ENCODE measurements at places on chromosomes 16 and 17.
A peak's percentile ranks its signal among the peaks of the same experiment; 100 is the strongest.

GRCh38 chr16:29694384-29695195, 15.6 kb downstream of the QPRT start:
- DNase-seq: no peak

- peak; percentile 33 for DNase-seq
Observed at GRCh38 chr16:66619534-66620428, 15.3 kb downstream of the CMTM3 start.

GRCh38 chr17:80649672-80650330, 105.2 kb downstream of the RPTOR start:
- peak; percentile 78 for DNase-seq

DNA sequence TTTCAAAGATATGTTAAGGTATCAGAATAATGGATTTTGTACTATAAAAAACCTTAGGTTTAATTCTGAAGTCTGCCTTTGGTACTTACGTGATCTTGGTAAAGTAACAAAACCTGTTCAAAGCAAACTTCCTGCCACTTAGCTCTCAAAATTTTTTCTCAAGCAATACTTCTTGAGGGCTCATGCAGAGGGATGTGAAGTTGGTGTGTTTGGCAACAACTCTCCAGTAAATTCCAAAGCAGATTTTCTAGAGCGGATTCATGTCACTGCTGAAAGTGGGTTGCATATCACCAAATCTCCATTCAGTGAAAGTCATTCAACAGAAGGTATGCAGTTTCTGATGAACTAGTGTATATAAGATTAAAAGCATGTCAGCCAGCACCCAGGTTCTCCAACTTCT, 856.7 kb downstream of the CDH8 start:
- DNase-seq: no peak

- peak; percentile 98 for DNase-seq
Observed at GRCh38 chr16:67514382-67514828, 14.2 kb upstream of the RIPOR1 start.

DNA sequence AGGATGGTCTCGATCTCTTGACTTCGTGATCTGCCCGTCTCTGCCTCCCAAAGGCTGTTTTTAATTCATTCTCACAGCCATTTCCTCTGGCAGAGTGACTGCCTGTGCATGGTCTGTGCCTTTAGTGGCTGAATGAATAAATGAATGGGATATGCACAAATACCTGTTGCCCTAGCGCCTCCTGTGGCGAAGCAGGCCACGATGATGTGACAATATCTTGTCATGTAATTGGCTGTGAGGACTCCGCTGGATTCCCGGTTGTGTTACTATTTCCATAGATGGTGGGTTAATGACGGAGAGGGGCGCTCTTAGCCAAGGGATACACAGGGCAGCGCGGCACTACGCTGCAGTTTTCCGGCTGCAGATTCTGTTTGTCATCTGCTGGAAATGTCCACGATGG, 26.8 kb upstream of the ENDOV start:
- no peak for DNase-seq

GRCh38 chr16:22250522-22250921, 44.4 kb downstream of the EEF2K start:
- peak; percentile 41 for DNase-seq

DNA sequence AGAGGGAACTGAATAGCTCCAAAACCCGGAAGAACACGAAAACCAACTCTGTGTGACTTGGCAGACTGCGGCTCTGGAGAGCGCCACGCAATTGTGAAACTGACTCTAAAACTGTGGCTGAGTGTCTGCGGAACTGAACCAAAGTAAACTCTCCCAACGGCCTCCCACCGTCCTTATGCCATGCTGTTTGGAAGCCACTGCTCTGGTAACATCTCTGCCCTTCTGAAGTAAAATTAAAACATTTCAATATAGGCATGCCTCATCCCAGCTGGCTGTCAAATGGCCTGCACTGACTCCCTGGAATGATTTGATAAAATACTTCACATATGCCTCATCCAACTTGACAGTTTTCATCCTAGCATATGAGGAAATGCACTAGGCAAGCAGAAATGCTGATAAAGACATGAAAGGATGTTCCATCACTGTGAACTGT, 70.2 kb downstream of the PARN start:
- DNase-seq: no peak

GRCh38 chr16:79931721-79932120, 331.2 kb upstream of the MAF start:
- DNase-seq: no peak

GRCh38 chr16:85662976-85663830, 25.6 kb downstream of the GINS2 start:
- no peak for DNase-seq

DNA sequence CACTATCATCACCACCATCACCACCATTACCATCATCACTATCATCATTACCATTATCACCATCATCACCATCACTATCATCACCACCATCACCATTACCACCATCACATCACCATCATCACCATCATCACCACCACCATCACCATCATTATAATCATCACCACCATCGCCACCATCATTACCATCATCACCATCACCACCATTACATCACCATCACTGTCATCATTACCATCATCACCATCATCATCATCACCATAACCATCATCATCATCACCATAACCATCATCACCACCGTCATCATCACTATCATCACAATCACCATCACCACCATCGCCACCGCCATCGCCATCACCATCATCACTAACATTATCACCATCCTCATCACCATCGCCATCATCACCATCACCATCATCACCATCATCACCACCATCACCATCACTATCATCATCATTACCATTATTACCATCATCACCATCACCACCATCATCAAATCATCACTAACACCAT, 4.9 kb upstream of the JPH3 start:
- DNase-seq: no peak

DNA sequence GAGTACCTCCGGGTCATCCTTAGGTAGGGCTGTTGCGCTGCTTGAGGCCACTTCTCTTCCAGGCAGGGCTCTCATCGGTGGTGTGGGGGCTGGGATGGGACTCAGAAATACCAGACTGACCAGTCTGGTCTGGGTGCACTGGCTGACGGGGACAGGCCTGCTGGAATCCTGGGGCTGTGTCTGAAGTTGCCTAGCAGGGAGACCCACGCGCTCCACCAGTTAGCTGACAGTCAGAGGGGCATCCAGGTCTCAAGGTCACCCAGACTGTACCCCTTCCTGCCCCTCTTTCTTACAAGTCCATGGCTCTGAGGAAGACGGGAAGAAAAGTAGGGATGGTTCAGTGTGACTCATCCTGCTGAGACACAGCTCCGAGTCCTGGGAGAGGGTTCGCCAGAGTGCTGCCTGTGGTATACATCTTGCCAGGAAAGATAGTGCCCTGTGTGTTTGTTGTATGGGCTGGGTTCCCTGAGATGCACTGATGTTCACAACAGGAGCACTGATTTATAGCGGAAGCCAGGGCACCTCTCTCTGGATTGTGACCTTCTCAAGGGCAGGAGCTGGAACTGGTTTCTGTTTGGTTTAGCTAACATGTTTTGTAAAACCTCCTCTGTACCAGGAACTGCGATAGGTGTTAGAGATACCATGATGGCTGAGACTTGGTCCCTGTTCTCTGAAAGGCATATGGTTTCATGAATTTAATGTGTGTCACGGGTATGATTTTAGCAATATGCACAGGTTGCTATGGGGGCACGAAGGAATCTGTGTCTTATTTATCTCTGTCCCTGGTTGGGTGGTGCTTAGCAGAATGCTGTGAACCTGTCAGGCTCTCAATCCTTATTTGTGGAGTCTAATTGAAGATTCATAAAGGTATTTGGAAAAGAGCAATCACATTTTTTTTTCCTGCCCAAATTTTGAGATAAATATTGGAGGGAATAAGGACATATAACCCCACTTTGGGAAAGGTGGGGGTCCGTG, 97.5 kb downstream of the OR1D5 start:
- no peak for DNase-seq

- peak; percentile 19 for DNase-seq
Observed at GRCh38 chr16:50209546-50210265, 56.6 kb downstream of the TENT4B start.

- DNase-seq: no peak
Observed at GRCh38 chr17:47057830-47058229, 78.8 kb upstream of the RPRML start.

GRCh38 chr16:27977966-27978365, 85.5 kb downstream of the GSG1L start:
- no peak for DNase-seq

GRCh38 chr17:36592316-36592715, 637 bp downstream of the DHRS11 start:
- peak; percentile 73 for DNase-seq

- no peak for DNase-seq
Observed at GRCh38 chr16:14011846-14012245, 59.3 kb upstream of the MRTFB start.

DNA sequence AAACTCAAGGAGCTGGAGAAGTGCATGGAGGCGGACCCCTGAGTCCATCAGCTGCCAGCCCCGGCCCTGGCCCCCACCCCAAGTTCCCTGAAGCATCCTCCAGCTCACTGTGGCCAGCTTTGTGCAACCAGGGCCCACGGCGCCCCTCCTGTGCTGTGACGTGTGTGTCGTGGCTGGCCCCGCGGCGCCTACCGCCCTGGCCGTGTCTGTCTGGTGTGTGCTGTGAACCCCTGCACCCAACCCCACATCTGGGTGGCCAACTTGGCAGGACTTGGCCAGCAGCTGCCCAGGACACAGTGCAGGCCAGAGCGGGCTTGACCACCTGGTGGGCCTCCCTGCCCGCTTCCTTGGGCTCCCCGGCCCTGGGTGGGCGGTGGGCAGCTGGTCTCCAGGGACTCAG, 3.2 kb downstream of the TSR3 start:
- DNase-seq: no peak

- no peak for DNase-seq
Observed at GRCh38 chr16:21224800-21225199, 8.7 kb upstream of the ANKS4B start.

- DNase-seq: peak; percentile 22
Observed at GRCh38 chr17:9356488-9356911, 219.1 kb downstream of the STX8 start.

GRCh38 chr16:46765050-46765449, 16.9 kb upstream of the MYLK3 start:
- DNase-seq: peak; percentile 16

DNA sequence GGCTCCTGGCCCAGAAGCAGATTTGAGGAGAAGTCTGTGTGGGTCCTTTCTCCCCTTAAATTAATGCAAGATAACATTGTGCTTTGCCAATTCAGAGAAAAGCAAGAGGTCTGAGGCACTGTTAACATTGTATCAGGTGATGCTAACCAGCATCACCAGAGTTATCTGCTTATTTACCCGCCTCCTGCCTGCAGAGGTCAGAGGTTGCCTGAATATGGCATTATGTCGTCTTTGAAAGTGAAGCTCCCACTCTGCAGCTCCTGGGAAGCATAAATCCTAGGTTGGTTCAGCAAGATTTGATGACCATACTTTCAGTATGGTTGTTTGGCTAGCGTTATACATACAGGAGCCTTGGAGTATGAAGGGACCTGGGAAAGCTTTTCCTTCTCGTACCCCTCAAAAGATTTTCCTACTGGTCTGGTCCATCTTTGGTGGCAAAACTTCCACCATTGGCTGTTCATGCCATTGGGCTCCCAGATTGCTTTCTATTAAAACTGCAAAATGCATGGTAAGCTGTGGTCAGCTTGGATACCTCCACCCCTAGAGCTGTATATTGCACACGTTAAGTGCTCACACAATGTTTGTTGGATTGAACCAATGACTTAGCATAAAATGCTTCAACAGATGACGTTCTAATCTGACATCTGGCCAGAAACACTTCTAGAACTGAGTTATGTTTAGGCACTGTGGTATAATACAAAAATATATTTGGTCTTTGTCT, 24.1 kb downstream of the CHD9 start:
- DNase-seq: peak; percentile 76

DNA sequence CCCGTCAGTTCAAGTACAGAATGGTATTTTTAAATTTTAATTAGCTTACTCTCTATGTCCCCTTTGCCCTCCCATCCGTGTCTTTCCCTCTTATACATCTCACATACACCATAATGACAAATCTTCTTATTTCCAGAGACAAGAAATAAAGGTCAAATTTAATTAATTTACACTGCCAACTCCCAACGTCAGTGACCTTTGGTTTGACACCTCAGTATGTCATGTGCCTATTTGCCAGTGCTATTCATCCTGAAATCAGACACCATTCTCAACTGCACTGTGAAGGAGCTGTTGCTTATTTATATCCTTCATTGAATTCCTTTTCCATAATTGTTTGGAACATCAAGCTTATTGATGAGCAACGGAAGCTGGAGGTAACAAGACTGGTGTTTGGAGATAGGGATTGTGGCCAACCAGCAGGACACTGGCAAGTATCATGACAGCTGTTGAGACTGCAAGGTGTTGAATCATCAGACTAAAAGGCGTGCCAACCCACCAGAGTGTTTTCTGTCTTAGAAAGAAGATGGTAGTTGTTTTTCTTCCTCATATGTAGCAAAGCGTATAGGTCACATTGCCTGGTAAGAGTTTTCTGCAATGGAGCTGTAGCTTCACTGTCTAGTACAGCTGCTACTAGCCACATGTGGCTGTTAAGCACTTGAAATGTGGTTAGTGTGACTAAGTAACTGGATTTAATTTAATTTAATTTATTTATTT, 12.5 kb downstream of the CALCOCO2 start:
- DNase-seq: no peak

- DNase-seq: no peak
Observed at GRCh38 chr16:10226987-10227306, 44.7 kb upstream of the GRIN2A start.

DNA sequence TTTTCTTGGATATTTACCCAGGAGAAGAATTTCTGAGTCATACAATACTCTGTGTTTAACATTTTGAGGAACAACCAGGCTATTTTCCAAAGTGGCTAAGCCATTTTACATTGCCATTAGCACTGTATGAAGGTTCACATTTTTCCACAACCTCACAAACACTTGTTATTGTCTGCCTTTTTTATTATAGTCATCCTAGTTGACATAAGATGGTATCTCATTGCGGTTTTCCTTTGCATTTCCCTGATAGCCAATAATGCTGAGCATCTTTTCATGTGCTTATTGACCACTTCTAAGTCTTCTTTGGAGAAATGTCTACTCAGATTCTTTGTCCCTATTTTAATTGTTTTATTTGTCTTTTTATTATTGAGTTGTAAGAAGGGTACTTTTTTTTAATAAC, 107.4 kb upstream of the CES5A start:
- DNase-seq: no peak

DNA sequence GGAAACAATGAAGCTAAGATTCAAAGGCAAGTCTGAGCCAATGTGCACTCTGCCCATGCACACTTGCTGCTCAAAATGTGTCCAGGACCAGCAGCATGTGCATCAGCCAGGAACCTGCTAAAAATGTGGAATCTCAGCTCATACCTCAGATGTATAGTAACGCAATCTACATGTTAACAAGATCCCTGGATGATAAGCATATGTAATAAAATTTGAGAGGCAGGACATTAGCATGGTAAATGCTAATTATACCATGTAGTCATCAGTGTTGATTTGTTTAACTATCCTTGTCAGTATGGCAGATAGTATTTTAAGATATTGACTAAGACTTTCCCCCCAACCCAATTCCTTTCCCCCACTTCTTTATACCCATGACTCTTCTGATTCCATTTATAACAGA, 379.6 kb downstream of the TOX3 start:
- DNase-seq: no peak

- DNase-seq: no peak
Observed at GRCh38 chr16:88453217-88453531, at the start of gene ZFPM1. ZFPM1 (plus strand) TSS chr16:88453280; CDS start chr16:88453639, 359 bp downstream.
